Substantia nigra (tissue), 51 donors: ENCODE measurements at places on chromosomes 7 and 10.

DNA sequence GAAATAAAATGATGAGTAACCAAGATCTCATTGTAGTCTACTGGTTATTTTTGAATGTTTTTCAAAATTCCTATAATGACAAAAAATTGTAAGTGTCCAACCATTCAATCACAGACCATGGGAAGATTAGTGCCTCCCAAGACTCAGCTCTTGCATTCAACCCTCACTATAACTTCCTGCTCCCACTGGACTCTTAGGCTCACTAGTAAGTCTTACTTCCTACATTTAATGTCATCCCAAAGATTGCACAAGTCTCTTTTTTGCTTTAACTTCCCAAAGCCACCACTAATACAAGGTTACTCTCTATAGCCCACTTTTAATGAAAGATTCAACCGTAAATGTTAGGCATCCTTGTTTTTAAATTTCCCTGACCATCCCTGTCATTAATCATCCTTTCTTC, 111.9 kb upstream of the NRBF2 start:
- no peak for DNase-seq

DNA sequence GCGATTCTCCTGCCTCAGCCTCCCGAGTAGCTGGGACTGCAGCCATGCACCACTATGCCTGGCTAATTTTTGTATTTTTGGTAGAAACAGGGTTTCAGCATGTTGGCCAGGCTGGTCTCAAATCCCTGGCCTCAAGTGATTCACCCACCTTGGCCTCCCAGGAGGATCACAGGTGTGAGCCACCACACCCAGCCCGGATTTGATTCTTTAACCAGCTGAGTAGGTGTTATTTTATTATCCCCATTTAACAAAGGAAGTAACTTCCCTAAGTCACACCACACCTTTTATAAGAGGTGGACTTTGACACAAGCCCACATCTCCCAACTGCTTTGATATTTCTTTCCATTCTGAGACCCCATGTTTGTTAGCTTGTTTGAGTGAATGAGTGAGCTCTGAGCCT, 25.0 kb downstream of the SLC25A28 start:
- DNase-seq, result no peak

- no peak for DNase-seq
Measured at GRCh38 chr10:58674251-58674650, 161.6 kb downstream of the BICC1 start.

DNA sequence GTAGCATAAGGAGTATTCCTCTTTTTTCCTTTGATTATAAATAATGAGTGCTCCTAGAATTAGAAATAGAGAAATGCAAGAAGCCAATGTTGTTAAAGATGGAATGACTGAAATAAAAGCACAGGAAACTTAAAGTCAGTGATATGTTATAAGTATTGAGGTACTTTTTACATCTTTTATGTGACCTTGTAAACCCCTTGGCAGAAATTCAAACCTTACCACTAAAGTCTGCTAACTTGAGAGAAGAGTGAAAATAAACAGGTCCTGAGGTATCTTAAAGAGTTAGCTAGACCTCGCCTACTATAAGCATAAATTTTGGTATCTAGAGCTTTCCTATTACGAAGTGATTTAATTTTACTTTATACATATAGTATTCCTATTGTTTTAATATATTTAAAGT, 188.2 kb downstream of the DKK1 start:
- DNase-seq, result no peak

- no peak for DNase-seq
Measured at GRCh38 chr7:38840736-38841460, 68.1 kb downstream of the VPS41 start.

GRCh38 chr7:98200364-98200763, 10.9 kb upstream of the BHLHA15 start:
- DNase-seq, result no peak

DNA sequence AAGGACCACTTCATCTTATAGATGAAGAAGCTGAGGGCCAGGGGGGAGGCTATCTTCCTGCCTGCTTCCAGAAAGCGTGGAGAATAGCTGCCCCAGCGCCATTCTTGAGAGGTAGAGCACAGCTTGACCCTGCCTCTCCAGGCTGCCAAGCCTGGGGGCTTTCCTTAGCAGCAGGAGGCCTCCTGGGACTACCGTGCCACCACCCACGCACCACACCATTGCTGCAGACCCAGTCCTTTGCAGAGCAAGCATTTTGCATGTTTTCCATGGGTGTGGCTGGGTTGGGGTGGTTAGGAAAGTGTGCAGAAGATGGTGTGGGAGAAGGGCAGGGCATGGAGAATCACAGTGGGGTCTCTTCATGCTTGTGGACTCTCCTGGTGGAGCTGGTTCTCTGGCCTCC, 64.9 kb downstream of the TBXAS1 start:
- DNase-seq, result no peak

- no peak for DNase-seq
Measured at GRCh38 chr10:75429159-75429827, 2.1 kb upstream of the LRMDA start.

- DNase-seq, result no peak
Measured at GRCh38 chr7:107958764-107959526, 44.0 kb downstream of the LAMB1 start.

DNA sequence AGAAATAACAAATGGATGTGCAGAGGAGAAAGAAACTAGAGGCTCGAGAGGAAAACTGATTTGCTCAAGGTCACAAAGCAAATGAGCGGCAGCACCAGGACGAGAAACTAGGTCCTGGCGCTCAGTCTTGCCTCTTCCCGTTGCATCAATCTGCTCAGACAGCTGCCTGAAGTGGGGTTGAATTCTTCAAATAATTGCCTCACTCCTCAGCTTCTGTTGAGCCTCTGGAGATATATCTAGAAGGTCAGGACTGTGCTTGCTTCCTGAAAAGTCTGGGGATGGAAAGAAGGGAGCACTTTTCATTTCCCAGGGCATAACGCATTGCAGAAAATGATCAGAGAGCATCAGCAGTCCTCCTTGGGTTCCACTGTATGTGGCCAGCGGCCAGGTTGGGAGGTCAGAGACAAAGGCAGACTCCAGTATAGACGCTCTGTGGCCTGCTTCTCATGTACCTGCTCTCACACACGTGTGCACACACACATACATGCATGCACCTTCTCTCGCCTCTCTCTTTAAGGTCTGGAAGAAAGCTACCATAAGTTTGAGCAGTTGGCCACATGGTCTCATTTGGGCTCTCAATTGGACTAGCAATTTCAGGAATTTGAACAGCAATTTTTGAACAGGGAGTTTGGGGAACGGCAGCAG, 83.7 kb upstream of the DUSP5 start:
- DNase-seq, result no peak

- DNase-seq, result no peak
Measured at GRCh38 chr7:557558-557881, 37.9 kb upstream of the PDGFA start.

DNA sequence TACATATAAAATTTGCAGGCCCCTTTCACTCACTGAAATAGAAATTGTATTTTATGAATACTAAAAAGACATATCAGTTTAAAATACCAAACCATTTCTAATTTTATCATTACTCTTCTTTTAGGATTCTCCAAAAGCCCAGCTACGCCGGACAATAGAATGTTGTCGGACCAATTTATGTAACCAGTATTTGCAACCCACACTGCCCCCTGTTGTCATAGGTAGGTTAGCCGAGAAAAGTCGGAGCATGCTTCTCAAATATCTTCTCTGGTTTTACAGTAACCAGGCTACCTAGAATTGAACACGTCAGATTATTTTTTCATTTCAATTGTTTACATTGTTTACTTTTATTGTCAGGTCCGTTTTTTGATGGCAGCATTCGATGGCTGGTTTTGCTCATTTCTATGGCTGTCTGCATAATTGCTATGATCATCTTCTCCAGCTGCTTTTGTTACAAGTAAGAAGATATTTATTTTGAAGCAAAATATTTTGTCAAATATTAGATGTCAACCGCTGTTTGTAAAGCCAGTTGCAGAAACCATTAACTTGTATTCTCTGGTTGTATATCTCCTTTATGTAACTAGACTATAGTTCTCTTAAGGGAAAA, 57.6 kb downstream of the MMRN2 start:
- DNase-seq, result peak; percentile 1

DNA sequence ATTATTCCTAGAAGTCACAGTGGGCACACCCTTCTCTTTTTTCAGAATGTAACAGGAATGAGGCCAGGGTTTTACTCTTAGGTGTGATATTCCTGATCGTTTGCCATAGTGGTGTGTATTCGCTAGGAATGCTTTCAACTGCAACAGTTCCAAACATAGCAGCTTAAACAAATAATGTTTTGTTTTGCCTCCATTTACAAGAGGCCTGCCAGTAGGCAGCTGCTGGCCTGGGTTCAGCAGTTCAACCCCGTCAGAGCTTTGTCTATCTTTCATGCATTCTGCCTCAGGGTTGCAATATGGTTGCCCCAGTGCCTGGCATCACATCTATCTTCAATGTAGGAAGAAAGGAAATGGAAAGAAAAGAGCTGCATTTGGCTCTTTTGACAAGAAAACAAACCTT, 21.7 kb upstream of the RET start:
- DNase-seq, result no peak

- DNase-seq, result no peak
Measured at GRCh38 chr7:116113310-116113709, 82.7 kb upstream of the TFEC start.

DNA sequence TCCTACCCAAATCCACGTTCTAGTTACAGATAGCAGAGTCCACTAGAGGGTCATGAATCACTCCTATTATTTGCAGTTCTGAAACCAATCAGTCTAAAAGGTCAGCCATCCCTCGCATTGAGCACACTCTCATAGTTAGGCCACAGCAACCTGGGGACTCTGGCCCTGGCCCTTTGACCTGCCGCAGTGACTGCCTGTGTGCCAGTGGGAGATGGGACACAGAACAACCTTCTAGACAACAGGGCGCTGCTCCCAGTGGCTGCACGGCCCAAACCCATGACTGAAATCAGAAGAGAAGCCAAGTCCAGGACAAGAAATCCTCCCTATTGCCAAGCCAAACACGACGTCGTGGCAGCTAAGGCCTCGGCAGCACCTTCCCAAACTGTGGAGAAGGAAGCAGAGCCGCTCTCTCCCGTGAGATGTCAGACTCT, 158.5 kb downstream of the HERPUD2 start:
- no peak for DNase-seq

DNA sequence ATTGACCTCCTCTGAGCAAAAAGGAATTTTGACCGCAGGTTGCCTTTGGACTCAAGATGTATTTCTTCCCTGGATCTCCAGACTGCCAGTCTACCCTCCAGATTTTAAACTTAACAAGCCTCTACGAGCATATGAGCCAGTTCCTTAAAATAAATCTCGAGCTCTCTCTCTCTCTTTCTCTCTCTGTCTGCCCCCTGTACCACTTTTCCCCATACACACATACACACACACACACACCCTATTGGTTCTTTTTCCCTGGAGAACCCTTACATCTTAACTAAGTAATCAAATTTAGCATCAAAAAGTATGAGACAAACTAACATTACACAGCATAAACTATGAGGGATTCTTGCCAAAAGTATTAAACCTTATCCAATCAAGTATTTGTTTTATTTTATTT, 11.4 kb downstream of the BCAP29 start:
- no peak for DNase-seq

DNA sequence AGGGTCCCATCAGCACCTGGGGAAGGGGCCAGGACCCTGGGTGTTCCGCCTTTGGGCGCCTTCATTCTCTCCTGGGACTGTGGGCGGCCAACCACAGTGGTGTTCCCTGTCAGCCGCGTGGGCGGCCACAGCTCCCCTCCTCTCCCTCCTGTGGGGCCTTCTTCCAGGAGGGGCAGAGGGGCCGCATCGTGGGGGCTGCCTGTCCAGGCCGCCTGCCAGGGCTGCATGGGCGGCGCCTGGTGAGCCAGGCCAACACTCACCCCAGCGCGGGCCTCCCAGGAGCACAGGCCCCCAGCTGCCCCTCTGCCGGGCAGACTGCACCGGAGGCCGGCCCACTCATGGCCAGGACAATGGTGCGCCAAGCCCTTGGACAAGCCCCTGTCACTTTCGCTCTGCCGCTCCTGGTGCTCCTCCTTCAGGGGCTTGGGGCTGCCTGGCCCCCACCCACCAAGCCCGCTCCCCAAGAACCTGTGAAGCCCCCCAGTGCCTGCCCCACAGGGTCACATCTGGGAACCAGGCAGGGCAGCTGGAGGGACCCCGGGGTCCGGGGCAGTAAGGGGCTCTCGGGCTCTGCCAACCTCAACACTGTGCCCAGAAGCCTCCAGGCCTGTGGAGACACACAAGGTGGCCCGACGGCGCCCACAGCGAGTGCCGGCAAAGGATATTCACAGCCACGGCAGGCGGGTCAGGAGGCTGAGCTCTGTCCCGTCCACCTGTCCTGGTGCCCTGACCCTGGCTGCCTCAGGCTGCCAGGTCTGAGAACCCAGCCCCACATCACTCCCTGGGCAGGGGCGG, 42.8 kb downstream of the AP5Z1 start:
- DNase-seq, result no peak

DNA sequence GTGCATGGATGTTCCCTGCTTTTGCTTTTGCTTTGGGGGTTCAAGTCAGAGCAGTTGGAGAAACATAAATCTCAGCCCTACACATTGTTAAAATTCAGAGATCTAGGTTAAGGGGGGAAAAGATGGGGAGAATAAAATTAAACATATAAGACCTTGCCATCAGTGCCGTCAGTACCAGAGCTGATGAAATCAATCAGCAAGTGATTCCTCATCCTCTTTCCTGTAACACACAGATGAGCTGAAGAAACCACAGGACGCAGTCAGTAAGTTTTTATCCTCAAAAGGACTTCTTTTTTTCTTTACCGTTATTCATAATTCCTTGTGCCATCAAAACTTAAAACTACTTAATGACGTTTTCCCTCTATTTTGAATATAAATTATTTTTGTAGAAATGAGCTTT, 5.9 kb downstream of the HECW1 start:
- no peak for DNase-seq

DNA sequence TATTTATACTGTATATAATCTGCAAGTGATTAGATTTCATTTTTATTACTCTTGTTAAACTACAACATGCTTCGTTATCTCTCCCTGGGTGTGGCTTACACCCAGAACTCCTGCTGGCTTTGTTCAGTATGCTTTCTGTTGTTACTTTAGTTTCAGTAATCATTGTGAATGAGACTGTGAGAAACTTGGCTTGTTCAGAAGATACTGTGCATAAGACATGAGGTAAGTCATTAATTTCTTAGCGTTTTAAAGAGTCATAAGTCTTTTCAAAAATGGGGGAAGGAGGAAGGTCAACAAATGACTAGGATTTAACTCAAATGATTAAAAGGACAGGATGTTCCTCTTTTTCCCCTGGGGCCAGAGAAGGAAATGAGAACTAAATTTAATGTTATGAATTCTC, 11.6 kb upstream of the ADD3 start:
- DNase-seq, result no peak

- no peak for DNase-seq
Measured at GRCh38 chr7:106348231-106348630, 63.4 kb upstream of the NAMPT start.

DNA sequence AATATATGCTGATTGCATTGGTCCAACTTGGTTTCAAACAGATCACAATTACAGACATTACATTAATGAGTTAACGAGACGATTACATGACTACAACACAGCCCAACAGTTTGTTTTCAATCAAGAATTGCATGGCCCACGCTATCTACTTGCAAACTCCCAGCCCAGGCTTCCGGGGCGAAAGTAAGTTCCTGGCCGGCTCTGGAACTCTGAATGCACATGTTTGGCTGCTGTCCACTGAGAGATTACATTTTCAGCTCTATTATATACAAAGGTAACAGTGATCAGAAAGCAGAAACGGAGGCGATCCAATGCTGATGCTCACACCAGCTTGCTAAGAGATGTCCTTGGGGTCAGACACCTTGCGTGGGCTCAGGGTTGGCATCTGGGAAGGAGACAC, 206.3 kb downstream of the FANK1 start:
- no peak for DNase-seq
